ENCODE measurements at places on chromosomes 4 and X. TPM values are rescaled to one million over a fixed set of nuclear protein-coding genes. Genes with fewer than 3 reads are reported as not detected.

The STS gene
- 0.72 TPM for total RNA-seq

The POLN gene
- total RNA-seq = 2.1 TPM

DNA sequence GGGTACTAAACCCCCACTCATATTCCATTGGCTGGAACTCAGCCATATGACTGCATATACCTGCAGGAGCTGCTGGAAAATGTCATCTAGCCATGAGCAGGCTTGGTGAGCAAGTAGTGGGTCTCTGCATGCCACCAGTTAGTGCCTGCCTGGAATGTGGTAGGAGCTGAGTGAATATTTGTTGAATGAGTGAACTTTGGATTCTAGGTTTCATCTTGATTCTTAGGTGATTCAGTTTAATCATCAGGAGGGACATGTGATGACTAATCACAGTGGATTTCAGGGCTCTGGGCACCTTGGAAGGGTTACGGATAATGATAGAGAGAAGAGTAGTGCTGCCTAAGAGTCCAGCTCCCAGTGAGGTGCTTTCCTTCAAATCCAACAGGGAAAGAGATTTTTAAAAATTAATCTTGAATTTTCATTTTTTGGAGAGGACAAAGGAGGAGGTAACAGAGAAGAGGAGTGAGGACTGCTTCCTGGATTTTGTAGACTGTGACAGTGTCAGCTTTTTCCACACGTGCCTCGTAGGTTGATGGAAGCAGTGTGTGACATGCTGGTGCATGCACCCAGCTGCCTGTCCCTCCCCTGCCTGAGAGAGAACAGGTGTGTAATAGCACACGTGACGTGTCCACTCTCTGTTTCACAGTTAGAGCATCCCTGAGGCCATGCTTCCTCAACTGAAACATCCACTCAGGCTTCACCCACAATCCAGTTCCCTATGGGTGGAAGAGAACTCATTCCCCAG is 30.4 kb downstream of the NHS start:
- peaks cover 3% of the 10 kb centered on the region for H3K27me3 ChIP-seq
- DNase-seq = no peak
- no peak overlapping the region for H3K27ac ChIP-seq
- H3K4me1 ChIP-seq = no peaks in the 10 kb centered on the region

DNA sequence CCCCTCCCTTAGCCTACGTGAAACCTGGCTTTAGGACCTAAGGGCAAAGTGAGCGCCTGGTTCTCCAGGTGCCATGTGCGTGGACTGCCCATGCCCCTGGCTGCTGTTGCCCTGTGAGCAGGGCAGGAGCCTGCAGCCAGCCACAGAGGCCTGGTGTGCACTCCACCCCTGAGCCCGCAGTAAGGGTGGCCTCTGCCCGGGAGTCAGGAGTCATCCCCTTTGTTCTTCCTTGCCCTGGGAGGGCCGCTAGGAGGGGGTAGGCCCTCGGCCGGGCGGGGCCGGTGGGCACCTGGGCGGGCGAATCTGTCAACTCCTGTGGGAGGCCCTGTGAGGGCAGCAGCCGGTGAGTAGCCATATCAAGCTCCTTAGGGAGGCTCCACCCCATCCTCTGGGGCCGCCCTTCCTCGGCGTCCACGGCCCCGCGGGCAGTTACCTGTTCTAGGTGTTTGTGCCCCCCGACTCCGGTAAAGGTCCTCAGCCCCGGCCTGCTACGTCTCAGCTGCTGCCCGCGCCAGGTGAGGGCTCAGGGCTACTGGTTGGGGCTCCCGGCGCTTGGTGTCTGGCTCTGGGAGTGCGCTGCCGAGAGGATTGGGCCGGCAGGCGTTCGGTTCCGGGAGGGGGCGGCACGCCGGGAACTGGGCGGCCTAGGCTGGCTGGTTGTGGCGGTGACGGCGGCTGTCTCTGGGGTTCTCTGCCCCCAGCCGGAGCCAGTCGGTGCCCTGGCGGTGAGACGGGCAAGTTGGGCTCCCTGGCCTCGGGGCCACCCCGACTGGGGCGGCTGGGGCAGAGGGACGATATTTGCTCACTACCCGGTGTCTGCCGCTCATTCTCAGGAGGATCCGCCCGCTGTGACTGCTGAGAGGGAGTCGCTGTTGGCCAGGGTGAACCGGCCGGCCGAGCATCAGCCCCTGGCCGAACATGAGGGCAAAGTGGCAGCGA is 1060.2 kb downstream of the TECRL start:
- no peak for DNase-seq
- no peaks in the 10 kb centered on the region for H3K36me3 ChIP-seq
- no peak overlapping the region for H3K27ac ChIP-seq
- no peaks in the 10 kb centered on the region for H3K27me3 ChIP-seq
- H3K4me1 ChIP-seq = no peaks in the 10 kb centered on the region
- no peak overlapping the region for H3K4me3 ChIP-seq

- H3K36me3 ChIP-seq = peaks cover 49% of the 10 kb centered on the region
- DNase-seq = no peak
- H3K4me3 ChIP-seq = no peak overlapping the region
- no peak overlapping the region for H3K27ac ChIP-seq
- H3K27me3 ChIP-seq = no peaks in the 10 kb centered on the region
Observed at GRCh38 chr4:77015390-77015789, 60.4 kb downstream of the CCNI start.

DNA sequence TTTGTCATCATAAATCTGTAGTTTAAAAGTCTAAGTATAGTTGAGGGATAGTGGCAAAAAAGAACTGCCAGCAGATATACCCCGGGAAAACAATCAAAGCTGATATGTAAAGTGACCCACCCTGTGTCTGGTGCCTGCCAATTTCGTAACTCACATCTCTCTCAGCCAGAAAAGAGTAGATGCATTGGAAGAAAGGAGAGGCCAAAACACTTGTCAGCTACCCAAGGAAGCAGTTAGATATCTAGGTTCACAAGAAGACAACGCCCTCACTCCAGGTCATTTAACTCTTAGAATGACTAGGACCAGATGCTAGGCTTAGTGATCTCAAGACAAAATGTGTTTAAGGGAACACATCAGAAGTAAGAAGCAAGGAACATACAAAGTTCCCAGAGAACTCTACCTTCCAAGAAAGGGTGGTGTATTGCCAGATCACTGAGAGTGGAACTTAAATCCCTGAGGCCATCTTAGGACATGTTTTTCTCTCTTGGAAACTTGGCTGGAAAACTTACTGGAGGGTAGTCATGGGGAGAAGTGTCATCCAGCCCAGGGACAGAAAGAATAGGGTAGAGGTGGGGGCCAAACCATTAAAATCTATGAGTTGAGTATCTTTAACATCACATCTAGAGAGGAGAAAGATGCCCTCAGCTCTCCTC is 125.9 kb downstream of the SHISA3 start:
- no peak overlapping the region for H3K4me3 ChIP-seq
- no peaks in the 10 kb centered on the region for H3K27me3 ChIP-seq
- peaks cover 17% of the 10 kb centered on the region for H3K36me3 ChIP-seq
- H3K4me1 ChIP-seq = no peaks in the 10 kb centered on the region
- no peak for DNase-seq
- no peak overlapping the region for H3K27ac ChIP-seq

- no peak for DNase-seq
- H3K27ac ChIP-seq = no peak overlapping the region
- H3K27me3 ChIP-seq = no peaks in the 10 kb centered on the region
- no peak overlapping the region for H3K4me3 ChIP-seq
- peaks cover under 1% of the 10 kb centered on the region for H3K36me3 ChIP-seq
Observed at GRCh38 chr4:87035881-87036509, 101.2 kb downstream of the AFF1 start.

GRCh38 chrX:115229337-115230003 is 4.4 kb downstream of the LRCH2 start:
- no peaks in the 10 kb centered on the region for H3K36me3 ChIP-seq
- H3K4me1 ChIP-seq = no peaks in the 10 kb centered on the region
- H3K4me3 ChIP-seq = no peak overlapping the region
- peaks cover 15% of the 10 kb centered on the region for H3K27me3 ChIP-seq

DNA sequence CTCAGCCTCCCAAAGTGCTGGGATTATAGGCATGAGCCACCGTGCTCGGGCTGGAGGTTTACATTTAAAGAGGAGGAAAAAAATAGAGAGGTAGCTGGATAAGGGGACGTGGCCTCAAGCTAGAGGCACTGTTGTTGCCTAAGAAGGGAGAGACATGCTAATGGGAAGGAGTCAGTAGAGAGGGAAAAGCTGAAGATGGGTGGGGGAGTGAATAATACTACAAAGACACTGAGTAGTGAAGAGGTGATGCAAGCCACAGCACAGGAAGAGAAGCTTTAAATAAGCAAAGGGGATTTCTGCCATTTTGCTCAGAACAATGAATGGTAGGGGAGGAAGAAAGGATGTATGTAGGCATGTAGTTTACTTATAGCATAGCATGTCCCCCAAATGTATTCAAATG is 11.5 kb upstream of the AP1S2 start:
- H3K36me3 ChIP-seq = no peaks in the 10 kb centered on the region
- no peak for DNase-seq
- no peak overlapping the region for H3K4me3 ChIP-seq
- no peaks in the 10 kb centered on the region for H3K4me1 ChIP-seq

DNA sequence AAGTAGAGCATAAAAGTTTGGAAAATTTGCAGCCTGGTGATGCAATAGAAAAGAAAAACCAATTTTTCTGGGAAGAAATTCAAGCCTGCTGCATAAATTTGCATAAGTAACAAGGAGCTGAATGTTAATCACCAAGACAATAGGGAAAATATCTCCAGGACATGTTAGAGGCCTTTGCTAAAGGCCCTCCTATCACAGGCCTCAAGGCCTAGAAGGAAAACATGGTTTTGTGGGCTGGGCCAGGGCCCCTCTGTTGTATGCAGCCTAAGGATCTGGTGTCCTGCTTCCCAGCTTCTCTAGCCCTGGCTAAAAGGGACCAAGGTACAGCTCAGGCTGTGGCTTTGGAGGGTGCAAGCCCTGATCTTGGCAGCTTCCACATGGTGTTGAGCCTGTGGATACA is 6.2 kb upstream of the RTL3 start:
- H3K4me3 ChIP-seq = no peak overlapping the region
- no peaks in the 10 kb centered on the region for H3K27me3 ChIP-seq
- DNase-seq = no peak
- H3K4me1 ChIP-seq = no peaks in the 10 kb centered on the region
- H3K27ac ChIP-seq = no peak overlapping the region
- H3K36me3 ChIP-seq = no peaks in the 10 kb centered on the region

- no peak overlapping the region for H3K27ac ChIP-seq
- H3K27me3 ChIP-seq = peaks cover 9% of the 10 kb centered on the region
- H3K4me1 ChIP-seq = no peaks in the 10 kb centered on the region
Observed at GRCh38 chr4:74671080-74671698, 123.1 kb downstream of the BTC start.

DNA sequence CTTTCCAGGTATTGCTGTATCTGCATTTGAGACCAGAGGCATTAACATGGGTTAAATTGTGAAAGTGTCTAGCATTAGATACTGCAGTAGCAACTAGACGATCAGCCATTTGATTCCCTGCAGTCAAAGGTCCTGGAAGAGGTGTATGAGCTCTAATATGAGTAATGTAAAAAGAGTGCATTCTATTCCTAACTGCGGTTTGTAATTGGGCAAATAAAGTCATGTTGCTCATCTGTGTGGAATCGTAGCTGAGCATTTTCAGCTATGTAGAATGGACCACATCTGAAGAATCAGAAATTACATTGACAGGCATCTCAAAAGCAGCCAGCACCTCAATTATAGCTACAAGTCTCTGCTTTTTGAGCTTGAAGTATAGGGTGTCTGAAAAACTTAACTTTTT is 157.6 kb downstream of the ZNF518B start:
- no peak overlapping the region for H3K27ac ChIP-seq
- H3K27me3 ChIP-seq = peaks cover 1% of the 10 kb centered on the region
- H3K4me3 ChIP-seq = no peak overlapping the region

- H3K27ac ChIP-seq = no peak overlapping the region
- no peak for DNase-seq
- no peaks in the 10 kb centered on the region for H3K27me3 ChIP-seq
- H3K4me3 ChIP-seq = no peak overlapping the region
- no peaks in the 10 kb centered on the region for H3K4me1 ChIP-seq
- H3K36me3 ChIP-seq = no peaks in the 10 kb centered on the region
Observed at GRCh38 chr4:45323453-45324058, 597.2 kb upstream of the GNPDA2 start.

DNA sequence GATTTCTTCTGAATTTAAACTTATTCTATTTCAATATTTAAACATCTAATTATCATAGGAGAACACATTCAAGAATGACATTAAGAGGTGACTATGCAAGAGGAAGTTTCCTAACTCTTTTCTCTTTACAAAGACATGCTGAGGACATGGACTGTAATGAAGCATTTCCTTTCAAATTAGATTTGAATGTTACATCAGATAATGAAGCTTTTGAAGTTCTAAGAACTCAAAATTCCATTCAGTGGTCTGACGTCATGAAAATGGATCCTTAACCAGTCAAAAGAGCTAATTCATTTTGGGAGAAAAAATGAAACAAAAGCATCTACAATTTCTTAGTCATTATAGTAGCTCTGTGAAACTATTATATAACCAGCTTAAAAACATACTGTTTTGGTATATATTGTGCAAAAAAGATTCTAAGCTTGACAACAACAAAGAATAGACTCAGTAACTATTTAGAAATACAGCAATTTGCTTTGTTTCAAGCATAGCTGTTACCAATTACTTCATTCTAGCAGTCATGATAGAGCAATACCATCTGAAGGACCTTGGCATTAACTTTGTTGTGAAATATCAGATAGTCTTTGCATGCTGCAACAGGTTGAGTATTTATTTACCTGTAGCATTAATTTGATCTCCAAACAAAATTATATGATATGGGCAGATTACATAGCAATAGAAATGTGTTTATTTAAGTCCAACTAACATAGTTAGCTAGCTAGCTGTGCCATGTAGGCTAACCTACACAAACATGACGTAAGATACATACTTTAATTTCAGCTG is 13.7 kb upstream of the DTHD1 start:
- no peaks in the 10 kb centered on the region for H3K27me3 ChIP-seq
- no peak for DNase-seq
- no peaks in the 10 kb centered on the region for H3K36me3 ChIP-seq
- peaks cover 52% of the 10 kb centered on the region for H3K4me1 ChIP-seq

- H3K4me1 ChIP-seq = peaks cover 18% of the 10 kb centered on the region
- H3K27me3 ChIP-seq = no peaks in the 10 kb centered on the region
- DNase-seq = no peak
- no peaks in the 10 kb centered on the region for H3K36me3 ChIP-seq
- H3K27ac ChIP-seq = no peak overlapping the region
Observed at GRCh38 chr4:15376594-15376993, 51.2 kb upstream of the C1QTNF7 start.

GRCh38 chrX:63932006-63932405 is 147.0 kb upstream of the ARHGEF9 start:
- H3K4me1 ChIP-seq = no peaks in the 10 kb centered on the region
- no peaks in the 10 kb centered on the region for H3K27me3 ChIP-seq
- no peaks in the 10 kb centered on the region for H3K36me3 ChIP-seq
- no peak for DNase-seq
- H3K4me3 ChIP-seq = no peak overlapping the region
- H3K27ac ChIP-seq = no peak overlapping the region

DNA sequence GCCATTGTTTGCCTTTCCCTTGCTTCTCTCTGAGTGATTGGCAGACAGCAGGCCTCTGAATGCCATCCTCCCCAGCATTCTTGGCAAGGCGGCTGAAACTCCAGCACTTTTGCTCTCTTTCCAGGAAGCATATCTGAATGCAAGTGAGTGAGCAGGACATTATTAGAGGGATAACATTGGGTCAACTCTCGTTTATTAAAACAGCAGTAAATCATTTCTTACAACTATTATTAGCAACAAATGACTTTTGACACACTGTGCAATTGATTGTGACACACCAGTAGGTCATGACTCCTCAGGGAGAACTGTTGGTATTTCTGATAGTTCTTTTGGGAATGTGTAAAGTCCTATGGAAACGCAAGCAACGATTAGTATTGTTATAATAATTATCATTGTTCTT is 103.8 kb downstream of the EFNB1 start:
- H3K36me3 ChIP-seq = no peaks in the 10 kb centered on the region
- no peak overlapping the region for H3K27ac ChIP-seq
- H3K4me1 ChIP-seq = no peaks in the 10 kb centered on the region
